ENCODE measurements at places on chromosomes 6 and 20.

DNA sequence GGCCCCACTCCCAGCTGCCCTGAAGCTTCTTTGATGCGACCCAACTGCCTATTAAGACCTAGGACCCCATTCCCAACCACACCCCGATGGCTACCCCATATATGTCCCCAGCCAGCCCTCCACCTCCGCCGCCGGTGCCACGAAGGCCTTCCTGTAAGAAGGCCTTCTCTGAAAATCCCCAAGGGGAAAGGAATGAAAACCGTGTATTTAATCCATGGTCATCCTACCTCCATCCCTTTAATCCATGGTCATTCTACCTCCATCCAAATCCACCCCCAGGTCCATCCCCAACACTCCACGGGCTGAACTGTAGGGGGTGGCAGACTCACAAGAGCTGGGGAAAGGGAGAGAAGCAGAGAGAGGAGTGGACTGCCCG is 545 bp upstream of the VSX1 start:
- no peak for DNase-seq

DNA sequence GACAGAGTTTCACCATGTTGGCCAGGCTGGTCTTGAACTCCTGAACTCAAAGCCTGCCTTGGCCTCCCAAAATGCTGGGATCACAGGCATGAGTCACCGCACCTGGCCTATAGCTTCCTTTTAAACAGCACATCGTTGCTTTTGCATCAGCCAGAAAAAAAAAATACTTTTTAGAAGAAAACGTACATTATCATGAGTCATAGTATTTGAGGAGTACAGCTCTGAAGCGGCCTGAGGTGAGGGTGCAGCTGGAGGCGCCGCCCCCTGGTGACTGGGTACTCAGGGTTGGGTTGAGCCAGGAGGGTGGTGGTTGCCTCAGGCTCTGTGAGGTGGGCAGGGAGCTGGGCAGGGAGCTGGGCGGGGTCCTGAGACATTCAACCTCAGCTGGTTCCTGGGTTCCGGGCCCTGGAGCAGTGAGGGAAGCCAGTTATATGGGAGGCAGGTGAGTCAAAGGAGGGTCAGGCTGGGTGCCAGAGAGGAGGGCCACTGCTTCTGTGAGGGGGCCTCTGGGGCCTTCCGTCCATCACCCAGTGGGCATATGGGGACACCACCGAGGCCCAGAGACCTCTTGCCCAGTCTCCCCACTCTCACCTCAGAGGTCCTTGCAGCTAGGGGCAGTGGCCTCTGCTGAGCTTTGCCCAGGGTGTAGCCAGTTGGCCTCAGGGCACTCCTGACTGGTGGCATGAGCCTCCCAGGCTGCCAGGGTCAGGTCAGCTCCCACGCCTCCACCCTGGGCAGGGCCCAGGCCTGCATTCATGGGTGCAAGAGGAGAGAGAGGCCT is 11.7 kb upstream of the ID1 start:
- no peak for DNase-seq

DNA sequence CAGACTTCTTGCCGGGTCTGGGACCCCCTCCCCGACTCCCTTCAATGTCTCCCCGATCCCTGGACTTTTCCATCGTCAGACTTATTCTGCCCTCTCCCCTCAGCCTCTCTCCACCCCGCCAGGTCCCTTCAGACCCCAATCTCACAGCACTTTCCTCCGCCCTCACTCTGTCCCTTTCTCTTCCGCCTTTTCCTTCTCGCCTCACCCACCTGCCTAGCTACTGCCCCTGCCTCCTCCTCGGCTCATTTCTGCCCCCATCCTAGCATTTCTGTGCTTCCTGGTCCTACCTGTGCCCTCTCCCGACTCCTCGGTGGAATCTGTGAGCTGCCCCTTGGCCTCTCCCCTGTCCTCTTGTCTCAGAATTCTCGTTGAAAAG is 616 bp downstream of the CHMP4B start:
- no peak for DNase-seq

- DNase-seq, result no peak
Measured at GRCh38 chr6:82862543-82862942, 203.1 kb downstream of the UBE3D start.

- no peak for DNase-seq
Measured at GRCh38 chr6:131215219-131215618, 80.0 kb downstream of the AKAP7 start.

GRCh38 chr20:34517114-34517505 is 888 bp downstream of the DYNLRB1 start:
- DNase-seq, result no peak

- DNase-seq, result no peak
Measured at GRCh38 chr6:135116571-135116970, 61.9 kb upstream of the HBS1L start.

Measured in occipital lobe (tissue), 3 donors.